T-helper 17 cell (primary cell): ENCODE measurements at places on chromosomes 16 and 17.

- no peak for DNase-seq
These were observed 2.4 kb upstream of the C16orf54 start for GRCh38 chr16:29747947-29748759.

DNA sequence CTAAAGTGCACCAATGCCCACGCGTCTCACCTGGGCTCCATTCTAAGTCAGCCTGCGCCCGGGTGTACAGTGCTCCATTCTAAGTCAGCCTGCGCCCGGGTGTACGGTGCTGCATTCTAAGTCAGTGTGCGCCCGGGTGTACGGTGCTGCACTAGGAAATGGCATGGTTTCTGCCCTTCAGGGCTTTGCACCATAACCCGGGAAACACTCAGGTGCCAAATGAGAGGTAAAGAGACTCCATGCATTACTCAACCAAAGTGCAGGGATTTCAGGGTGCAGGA is 29.2 kb upstream of the FASN start:
- DNase-seq, result no peak

- no peak for DNase-seq
These were observed 15.0 kb downstream of the NACA2 start for GRCh38 chr17:61575983-61576382.

DNA sequence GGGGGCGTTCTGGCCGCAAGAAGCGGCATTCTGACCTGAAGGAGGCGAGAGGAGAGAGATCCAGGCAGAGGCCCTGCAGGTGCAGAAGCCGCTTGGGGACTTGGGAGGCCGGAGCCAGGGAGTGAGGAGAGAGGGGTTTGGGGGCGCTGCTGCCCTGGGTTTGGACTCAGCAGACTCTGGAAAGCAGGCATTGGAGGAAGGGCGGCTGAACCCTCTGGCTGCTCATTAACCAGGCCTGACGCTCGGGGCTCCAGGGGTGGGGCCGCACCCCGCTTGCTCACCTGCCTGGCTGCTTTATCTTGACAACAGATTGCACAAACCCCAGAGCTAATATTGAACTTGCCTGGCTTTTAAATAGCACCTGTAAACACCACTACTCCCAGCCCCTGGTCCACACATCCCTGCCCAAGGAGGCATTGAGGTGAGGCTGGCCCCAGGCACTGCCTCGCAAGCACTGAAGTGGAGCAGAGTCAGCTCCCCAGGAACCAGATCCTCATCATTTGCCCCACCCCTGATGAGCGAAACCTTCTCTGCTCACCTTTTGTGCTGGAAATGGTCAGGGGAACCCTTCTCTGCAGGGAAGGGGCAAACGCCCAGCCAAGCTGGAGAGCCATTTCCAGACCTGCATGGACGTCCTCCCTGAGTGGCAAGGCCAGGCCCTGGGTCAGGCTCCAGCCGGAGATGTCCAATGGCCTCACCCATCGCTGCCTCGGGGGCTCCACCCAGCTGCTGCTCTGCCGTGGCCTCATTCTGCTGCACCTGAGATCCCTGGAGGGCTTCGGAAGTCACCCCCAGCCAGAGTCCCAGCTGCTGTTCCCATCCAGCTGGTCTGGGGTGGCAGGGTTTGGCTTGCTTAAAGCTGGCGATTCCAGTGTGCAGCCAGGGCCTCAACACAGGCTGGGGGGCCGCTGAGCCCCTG is 190.2 kb upstream of the GSE1 start:
- DNase-seq, result no peak

DNA sequence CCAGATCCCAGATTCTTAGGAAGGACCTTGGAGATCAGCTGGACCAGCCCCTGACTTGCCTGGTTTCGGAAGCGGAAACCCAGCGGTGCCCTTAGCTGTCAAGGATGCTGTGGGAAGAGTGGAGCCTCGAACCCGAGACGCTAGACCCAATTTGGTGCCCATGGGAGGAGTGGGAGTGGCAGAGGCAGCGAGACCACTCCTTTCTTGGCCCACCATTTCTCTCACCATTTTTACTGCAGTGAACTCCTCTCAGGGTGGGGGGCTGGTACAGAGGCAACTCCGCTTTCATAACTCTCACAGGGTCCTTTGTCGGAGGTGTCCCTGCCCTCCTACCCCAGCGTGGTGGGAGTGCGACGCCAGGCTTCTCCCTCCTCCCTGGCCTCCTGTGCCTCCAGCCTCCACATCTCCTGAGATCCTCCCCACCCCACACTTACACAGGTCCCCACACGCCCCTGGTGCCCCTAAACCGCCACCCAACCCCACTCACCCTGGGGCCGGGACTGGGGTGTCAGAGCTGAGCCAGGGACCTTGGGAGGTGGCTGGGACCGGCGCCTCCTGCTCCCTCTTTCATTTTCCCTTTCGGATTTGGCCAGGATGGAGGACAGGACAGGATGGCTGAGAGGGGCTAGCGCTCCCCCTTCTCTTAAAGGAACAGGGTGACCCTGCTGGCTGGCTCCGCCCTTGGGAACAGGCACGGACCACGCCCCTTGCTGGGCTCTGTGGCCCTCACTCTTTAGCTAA is at the start of gene GJD3:
GJD3 (minus strand) TSS at position 617 of the 741 bp plus-strand sequence. CDS start 922 bp downstream, outside the sequence.
- no peak for DNase-seq

DNA sequence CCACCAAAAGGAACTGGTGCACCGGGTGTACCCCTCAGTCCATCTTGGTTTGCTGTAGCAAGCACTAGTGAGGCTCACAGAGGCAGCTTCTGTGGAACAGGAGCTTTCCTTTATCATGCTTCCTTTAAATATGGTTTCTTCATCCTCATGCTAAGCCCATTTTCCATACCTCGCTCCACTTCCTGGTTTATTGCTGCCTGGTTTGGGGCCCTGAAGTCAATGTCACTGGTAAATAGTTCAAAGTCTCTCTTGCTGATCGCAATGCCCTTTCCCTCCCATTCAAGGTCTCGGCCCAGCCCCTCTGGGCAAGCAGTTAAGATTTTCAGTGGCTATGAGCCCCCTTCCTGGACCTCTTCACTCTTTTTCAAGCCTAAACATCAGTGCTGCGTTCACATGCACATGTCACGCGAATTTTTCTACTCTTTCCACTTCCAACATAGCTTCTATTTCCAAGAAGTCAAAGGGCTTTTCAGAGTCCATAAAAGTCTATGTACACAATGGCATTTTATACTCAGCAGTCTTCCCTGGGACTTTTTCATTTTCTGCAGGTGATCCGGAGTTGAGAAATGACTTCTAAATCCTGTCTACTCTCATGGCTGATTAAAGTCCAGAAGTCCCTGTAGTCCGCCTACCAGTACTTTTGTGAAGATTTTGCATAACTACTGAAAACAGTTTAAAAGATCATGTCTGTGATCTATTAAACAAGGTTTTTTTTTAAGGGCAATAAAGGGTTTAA is 323.8 kb upstream of the ZFHX3 start:
- DNase-seq, result no peak

DNA sequence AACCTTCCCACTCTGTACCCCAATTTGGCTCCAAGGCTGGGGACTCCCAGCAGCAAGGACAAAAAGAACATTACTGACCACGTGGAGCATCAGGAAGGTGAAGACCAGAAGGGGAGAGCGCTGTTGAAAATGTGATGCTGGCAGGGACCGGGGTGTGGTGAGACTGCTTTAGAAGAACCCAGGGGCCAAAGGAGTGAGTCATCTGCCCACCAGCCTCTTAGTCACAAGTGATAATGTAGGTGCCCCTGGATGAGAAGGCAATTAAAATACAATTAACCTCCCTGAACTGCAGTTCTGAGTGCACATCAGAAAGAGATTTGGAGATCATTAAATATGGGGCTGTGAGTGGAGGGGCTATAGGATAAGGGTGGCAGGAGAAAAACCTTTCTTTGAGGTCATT is 366.6 kb upstream of the CCL2 start:
- DNase-seq, result no peak

DNA sequence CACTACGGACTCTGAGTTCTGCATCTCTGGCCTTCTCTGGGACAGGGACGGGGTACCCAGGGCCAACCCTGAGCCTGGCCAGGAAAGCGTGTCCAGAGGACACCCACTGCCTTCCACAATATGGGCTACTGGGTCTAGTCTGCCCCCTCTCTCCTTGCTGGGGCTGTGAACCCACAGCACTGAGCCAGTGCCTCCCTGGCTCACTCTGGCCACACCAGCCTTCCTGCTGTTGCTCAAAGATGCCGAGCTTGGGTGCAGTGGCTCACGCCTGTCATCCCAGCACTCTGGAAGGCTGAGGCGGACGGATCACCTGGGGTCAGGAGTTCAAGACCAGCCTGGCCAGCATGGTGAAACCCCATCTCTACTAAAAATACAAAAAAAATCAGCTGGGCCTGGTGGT is 24.8 kb downstream of the PITPNM3 start:
- DNase-seq, result no peak

DNA sequence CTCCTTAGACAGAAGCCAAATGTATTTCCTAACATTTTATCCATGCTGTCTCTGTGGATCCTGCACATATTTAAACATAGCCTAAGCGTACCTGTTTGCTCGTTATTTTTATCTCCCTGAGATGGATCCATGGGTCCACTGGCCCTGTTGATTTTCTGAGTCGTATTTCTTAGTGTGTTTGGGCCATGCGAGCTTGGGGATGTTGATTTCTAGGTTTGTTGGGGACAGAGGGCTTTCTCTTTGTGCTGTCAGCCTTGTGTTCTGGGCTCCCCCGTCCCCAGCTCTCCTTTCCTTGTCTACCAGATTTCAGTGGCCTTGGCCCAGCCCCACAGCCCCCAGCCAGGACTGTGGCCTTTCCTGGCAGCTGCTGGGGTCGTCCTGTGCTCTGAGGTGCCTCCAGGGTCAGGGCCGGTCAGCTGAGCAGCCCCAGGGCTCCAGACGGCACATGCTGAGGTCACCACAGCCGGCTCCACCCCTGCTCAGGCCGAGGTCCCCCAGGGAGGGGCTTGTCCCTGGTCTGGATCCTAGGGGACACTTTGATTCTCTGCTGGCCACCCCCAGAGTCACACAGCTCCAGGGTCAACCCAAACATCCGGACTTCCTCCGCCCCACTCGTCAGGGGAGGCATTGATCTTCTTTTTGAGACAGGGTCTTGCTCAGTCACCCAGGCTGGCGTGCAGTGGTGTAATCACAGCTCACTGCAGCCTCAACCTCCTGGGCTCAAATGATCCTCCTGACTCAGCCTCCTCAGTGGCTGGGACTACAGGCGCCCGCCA is 4.4 kb downstream of the SSTR5 start:
- no peak for DNase-seq

- no peak for DNase-seq
These were observed 8.2 kb downstream of the GALNS start for GRCh38 chr16:88848557-88848956.

DNA sequence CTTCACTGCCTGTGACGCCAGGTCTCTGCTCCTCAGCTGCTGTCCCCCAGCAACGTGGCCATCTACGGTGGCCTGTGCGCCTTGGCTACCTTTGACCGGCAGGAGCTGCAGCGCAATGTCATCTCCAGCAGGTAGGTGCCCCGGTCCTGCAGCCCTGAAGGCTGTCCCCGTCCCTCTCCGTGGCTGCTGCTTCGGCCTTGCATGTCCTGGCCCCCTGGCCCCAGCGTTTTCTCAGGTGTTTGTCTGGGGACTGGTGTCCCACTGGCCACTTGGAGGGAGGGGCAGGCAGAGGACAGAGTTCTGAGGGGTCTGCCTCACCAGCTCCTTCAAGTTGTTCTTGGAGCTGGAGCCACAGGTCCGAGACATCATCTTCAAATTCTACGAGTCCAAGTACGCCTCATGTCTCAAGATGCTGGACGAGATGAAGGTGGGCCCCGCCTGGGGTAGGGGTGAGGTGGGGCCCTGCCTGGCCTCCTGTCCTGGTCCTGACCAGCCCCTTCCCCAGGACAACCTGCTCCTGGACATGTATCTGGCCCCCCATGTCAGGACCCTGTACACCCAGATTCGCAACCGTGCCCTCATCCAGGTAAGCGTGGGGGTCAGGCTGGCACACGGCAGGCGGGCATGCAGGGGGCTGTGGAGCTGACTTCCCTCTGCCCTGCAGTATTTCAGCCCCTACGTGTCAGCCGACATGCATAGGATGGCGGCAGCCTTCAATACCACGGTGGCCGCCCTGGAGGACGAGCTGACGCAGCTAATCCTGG is 4.4 kb downstream of the GPS1 start:
- DNase-seq, result no peak

DNA sequence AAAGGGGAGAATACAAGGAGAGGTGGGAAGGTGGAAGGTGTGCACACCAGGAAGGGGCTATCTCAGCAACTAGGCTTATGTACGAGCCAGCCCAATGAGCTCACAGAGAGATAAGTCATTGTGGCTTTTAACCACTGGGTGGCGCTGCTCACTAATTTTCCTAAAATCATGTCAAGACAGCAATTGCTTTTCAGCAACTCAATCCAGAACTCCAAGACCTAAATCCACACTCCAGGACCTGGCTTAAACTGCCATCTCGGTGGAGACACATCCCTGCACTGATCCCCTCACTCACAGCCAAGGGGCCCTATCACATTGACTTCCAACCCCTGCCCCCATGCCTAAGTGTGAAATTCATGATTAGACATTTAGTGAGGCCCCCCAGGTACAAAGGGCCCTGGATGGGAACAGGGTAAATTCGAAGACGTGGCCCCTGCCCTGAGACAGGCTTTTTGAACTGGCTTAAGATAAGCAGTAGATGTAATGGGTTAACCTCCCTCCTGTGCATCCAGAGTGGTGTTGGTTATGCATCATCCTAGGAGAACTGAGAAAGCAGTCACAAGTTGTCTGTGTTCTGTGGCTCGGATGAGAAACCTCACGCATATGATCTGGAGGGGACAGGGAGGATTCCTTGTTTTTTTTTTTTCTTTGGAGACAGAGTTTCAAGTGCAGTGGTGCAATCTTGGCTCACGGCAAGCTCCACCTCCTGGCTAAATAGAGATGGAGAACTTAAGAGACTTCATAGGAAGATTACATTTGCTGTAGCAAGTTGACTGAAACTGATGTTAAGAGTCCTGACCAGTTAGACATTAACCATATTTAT is 11.5 kb downstream of the CCL16 start:
- DNase-seq, result peak; percentile 19

DNA sequence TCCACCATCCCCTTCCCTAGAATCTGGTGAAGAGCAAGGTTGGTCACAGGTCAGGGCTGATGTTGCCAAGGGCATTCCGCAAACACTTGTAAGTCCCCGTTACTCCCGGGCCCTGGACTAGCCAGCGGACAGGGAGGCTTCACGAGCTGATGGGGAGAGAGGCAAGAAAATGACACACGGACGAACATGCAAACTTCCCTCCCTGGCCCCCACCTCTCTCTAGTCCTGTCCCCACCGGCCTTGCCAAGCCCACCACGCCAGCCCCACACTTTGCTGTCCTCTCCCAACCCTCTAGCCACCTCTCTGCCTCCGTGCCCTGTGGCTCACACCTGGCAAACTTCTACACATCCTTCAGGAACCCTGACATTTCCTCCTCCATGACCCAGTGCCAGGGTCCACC is 54.8 kb downstream of the RPH3AL start:
- no peak for DNase-seq

GRCh38 chr17:15744074-15744676 is 12.1 kb downstream of the TBC1D26 start:
- DNase-seq, result no peak
